ENCODE measurements at places on chromosomes 12 and 14.
A peak's percentile ranks its signal among the peaks of the same experiment; 100 is the strongest.

DNA sequence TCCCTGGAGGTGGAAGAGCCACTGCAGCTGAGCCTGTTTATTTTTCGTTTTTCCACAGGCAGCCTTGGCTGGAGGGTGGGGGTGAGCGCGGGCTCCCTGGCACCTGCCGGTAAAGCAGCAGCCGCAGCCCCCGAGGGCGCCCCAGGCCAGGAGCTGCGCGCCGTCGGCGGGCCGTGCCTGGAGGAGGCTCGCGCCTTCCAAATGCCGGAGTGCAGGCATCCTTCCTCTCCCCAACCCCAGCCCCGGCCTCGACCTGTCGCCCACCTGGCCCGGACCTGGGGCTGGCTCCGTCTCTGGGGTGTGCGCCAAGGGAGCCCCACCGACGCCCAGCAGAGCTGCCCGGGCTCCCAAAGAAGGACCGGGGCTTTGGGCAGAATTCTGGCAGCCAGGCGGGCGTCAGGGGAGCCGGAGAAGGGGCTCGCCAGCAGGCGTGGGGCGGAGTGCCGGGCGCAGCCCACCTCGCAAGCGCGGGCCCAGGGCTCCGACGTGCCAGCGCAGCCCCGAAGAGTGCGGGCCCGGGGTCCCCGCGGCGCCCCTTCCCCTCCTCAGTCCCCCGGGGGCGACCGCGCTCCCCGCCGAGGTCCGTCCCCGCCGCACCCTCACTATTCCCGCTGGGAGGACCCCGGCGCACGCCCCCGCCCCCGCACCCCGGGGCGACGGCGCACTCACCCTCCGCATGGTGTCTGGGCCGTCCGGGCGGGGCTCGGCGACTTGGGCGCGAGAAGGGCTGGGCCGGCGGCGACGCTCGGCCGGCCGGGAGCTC, 130.3 kb downstream of the NDUFA12 start:
- DNase-seq, result no peak

DNA sequence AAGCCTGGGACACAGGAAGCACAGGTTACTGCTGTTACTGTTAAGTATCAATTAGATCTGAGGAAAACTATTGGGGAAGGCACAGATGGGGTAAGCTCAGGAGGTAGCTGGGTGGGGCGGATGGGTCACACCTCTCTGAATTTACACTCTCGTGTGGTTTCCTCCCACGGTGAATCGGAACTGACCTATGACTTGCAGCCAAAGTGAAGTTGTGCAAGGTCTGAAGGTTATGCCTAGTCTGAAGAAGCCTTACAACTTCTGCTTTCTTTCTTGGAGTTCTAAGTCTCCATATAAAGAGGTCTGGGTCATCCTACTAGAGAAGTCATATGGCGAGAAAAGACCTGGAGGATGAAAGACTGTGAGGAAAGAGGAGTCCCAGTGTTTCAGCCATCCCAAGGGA, 25.6 kb upstream of the GPATCH2L start:
- DNase-seq, result no peak

GRCh38 chr12:121283388-121283787, 13.1 kb downstream of the CAMKK2 start:
- no peak for DNase-seq

GRCh38 chr14:23057757-23058653, 685 bp upstream of the CDH24 start:
- DNase-seq, result peak; percentile 71

- DNase-seq, result no peak
These were observed 83.0 kb downstream of the PPFIBP1 start for GRCh38 chr12:27606986-27607385.

DNA sequence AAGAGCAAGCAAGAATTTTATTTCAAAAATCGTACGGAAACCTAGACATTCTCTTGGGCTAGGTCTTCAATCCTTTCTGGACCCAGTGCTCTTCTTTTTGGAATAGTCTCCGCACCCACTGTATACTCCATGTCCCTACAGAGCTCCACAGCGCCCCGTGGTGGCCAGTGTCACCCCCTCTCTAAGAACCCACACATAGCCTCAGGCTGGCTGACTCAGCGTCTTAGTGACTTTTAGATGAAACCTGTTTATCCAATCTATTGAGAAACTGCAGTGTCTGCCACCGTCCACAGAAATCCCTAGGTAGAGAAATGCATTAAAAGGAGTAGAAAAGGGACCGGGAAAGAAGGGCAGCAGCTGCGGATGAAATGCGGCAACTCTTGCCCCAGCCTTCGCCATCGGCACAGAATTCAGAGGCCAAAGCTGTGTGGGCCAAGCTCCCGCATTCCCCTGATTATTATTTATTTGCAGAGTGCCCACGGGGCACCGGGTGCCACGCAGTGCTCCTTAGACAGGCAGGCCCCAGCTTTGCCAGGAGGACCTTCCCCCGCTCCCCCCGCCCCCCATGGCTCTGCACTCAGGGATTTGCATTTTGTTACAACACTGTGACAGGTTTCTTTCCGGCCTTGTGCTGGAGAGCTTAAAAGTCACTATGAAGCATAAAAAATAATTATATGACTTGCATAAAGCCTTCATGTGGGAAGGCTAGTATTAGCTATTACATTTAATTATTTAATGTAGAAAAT, 170.1 kb upstream of the FKBP4 start:
- DNase-seq, result no peak

DNA sequence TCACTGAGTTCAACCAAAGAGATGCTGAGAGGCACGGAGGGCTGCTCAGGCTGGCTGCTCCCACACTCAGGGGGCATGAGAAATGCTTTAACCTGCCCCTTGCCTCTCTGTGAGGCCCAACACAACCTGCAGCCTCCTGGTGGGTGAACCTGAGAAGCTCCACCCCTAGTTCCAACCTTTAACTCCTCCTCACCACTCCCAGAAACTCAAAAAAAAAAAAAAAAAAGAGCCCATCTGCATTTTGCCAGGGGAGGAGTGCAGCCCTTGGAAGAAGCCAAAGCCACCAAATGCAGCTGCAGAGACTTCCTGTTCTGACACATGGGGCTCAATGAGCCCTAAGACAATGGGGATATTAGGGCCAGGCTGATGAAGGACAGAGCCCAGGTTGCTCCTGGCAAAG, 8.9 kb downstream of the KRT4 start:
- DNase-seq, result no peak

DNA sequence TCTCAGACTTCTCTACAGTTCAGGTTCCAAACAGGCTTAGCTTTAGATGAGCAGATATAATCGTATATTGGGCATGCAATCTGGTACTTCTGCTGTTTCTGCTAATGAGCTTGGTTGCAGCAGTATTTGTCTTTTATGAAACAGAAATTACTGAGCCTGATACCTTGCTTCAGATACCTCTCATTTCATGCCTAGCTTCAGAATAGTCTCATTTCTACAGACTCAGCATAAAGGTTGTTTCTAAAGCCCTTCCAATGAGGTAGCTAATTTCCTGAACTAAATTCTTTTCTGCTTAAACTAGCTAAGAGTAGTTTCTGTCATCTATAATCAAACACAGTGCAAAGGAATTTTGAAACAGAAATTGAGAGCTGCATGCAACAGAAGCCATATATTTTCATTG, 275.0 kb upstream of the KITLG start:
- DNase-seq, result no peak

- no peak for DNase-seq
These were observed 43.1 kb upstream of the MMP17 start for GRCh38 chr12:131784909-131785762.

DNA sequence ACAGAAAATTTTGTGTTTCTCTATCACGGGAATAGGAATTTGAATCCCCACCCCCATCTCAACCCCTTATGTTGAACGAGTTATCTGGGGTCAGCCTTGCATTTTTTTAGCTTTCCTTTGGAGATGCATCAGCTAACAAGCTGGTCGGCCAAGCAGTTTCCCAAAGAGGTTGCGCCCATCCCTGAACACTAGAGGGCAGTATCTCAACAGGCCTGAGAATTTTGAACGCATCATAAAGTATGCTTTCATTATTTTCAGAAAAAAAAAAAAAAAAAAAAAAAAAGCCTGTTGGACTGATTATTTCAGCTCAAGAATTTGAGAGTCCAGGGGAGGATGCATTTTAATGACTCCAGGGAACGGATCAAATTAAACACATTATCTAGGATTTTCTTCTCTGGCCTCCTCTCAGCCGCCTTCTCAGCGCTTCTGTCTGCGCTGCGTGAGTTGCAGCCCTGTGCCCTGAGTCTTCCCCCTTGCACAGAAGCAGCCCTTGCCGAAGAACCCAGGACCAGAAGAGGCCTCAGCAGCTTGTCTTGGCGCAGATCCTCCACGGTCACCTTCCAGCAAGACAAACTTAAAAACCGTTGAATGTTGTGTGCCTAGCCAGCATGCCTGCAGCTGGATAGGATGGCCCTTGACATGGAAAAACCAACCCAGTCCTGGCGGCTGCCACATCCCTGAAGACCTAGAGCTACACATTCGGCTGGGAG, 76.6 kb upstream of the GZMB start:
- peak; percentile 10 for DNase-seq

DNA sequence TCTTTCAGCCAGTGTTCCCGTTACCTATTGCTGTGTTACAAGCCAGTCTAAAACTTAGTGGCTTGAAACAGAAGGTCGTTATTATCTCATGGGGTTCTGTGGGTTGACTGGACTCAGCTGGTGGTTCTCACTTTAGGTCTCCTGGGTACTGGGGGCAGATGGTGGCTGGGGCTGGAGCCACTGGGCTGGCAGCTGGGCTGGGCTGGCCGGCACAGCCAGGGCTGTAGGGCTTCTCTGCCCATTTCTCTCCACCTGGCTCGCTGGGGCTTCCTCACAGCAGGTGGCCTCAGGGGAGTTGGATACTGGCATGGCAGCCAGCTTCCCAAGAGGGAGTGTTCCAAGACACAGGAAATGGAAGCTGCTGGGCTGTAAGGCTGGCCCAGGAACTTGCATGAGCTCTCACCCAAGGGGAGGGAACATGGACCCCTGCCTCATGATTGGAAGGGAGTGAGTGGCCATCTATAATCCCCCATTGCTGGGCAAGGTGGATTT, 27.0 kb downstream of the TUNAR start:
- no peak for DNase-seq

DNA sequence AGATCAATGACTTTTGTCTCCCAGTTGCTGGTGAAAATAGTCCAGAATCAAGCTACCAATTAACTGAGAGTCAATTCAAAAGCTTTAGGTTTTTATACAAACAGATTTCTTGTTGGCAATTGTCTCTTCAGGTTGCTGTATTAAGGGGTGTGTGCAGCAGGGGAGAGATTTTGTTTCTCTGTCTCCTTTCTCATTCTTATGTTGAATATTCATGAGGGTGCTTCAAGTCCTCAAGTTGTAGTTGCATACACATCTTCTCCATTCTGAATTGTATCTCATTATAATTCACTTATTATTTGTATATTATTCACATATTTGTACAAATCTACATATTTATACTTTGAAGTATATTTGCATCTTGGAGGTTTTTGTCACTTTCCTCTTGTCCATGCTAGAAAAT, 126.7 kb upstream of the PTPRQ start:
- DNase-seq, result no peak

DNA sequence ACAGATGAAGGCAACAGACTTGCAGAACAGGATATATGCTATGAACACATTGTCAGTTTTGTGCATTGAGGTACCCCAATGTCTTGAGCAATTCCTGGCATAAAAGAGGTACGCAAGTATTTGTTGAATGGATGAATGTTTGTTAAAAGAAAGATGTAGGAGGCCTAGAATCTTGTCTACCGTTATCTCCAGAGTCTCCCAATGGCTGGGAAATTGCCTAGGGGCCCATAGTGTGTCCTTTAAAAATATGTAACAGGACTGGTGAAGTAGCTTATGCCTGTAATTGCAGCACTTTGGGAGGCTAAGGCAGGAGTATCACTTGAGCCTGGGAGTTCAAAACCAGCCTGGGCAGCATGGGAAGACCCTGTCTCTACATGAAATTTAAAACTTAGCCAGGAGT, 20.4 kb upstream of the SPTSSA start:
- DNase-seq, result no peak

DNA sequence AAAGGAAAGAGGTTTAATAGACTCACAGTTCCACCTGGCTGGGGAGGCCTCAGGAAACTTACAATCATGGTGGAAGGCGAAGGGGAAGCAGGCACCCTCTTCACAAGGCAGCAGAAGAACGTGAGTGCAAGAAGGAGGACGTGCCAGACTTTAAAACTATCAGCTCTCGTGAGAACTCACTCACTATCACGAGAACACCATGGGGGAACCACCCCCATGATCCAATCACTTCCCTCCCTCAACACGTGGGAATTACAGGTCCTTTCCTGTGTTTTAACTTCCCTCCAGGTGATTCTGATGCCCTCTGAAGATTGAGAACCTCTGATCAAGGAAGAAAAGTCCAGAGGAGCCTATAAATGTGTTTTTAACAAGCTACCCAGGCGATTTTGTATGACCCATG, 358.7 kb downstream of the MED13L start:
- DNase-seq, result no peak

GRCh38 chr14:67623114-67623513, 3.4 kb downstream of the ARG2 start:
- no peak for DNase-seq

DNA sequence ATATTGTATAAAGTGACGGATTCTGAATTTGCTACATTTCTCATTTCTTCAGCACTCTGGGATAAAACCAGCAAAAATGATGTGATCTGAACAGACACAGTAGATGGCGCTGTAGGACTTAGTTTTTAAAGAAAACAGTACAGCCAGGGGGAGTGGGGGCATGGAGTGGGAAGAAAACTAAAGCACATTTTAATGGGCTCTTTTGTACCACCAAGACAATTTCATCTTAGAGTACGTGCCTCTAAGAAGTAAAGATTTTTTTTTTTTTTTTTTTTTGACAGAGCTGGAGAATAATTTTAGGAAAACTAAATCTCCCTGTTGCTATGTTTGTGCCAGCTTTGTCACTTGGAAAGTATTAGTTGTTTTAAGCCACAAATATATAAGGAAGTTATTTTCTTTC, 124.4 kb downstream of the RAD51B start:
- peak; percentile 1 for DNase-seq
